ENCODE measurements at places on chromosomes 1 and 21.
A peak's percentile ranks its signal among the peaks of the same experiment; 100 is the strongest.

GRCh38 chr21:30271156-30271555 is 11.6 kb downstream of the KRTAP24-1 start:
- no peak for DNase-seq

DNA sequence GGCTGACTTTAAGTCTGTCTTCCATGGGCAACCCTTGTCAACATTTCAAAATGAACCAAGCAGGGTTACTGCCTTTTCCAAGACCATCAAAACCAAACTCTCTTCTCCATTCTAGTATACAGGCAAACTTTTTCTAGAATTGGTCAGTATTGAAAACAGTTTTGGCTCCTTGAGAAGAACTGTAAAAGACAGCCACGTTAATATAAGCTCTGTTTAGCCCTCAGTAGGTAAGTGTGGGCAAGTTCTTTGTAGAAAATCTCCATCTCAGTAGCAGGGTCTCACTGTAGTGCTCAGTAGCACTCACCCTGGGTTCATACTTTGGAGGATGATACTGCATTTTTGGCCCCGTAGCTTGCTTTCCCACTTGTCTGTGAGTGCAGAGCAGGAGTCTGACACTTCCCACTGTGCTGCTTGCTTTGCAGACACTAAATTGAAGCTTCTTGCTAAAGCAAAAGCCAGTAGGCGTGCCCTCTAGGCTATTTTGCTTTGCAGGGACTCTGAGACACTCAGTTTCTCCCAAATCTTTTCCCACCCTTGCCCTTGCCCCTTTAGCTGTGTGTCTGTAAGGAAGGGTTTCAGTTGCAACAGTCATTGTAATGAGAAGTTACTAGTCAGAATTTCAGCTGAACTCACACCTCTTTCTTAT is 34.3 kb upstream of the CACYBP start:
- DNase-seq: no peak

- DNase-seq: no peak
Observed at GRCh38 chr1:45205011-45205909, 1.1 kb downstream of the ZSWIM5 start.

DNA sequence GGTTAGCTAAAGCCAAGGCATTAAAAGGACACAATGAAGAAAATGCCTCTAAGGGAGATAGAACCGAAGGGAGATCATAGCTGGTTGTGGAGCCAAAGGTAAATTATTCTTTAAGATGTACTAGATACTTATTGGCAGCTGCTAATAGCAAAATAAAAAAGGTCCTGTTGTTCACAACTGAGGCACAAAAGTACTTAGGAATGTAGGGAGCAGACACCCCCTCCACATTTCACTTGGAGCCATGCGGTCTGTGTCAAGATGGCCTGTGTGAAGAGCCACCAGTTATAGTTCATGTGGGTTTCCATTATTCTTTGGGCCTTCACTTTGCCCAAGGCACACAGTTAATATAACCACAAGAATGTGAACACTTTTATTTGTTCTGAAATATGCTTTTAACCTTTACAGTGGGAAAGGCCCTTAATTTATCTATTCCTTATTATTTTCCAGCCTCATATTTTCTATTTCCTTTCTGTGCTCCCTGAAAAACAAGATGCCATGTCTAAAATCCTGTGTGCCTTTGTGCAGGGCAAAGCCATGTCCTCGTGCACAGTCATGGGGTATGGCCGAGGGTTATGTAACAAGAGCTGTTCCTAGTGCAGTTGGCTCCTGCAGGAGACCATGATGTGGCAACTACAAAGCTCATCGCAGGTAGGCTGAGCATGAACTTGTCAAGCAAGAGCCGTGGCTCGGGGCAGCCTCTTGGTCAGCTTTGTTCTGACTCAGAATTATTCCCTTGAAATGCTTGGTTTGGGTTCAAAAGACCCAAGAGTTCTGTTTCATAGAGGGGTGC is 16.2 kb upstream of the WDR26 start:
- no peak for DNase-seq

DNA sequence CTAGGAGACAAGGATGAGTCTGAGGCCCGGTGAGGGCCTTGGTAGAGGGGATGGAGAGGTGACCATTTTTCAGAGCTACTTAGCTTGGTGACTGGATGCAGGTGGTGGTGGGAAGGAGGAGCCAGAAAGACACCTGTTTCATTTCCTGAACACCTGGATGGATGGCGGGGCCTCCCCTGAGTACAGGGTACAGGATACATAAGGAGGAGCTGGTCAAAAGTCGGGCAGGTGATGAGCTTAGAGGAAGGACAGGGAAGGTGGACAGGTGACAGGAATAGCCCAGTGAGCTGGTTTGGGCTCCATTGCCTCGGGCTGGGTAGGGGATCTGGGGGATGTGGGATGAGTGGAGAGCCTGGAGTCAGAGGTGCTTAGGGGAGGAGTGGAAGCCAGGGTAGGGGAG is 6.3 kb downstream of the FAAH start:
- no peak for DNase-seq

GRCh38 chr1:101309334-101310311 is 72.8 kb downstream of the S1PR1 start:
- peak; percentile 48 for DNase-seq

DNA sequence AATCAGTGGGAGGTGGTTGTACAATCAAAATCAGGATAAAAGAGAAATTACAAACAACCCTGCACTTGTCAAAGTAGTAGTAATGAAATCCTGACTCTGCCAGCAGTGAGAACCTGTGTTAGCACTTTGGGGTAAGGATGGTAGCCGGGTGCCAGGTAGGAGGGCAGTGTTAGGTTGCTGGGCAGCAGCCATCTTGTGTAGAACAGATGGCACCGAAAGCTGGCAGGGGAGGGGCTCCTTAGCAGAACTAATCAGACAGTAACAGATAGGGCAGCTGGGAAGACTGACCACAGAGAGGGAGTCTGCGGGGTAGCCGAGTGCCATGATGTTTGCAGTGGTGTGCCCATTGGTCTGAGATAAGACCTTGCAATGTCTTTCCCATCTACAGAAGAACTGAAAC is 137.3 kb downstream of the SDCCAG8 start:
- DNase-seq: no peak

DNA sequence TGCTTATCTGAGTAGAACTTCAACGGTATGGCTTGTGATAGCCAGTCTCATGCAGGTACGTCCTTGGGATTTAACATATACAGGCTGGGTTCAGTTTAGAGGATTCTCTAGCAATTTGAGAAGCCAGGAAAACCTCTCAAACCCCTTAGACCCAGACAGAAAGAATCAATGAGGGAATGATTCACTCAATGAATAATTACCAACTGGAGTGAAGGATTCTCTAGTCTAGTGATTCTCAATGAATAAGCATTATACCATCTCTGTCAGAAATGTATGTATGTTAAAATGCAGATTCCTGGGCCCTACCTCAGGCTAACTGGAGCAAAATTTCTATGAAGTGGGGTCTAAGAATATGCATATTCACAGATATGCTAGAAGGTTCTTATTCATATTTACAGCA is 54.5 kb upstream of the APP start:
- no peak for DNase-seq

GRCh38 chr1:112317140-112317539 is 78.9 kb upstream of the CTTNBP2NL start:
- DNase-seq: no peak

- DNase-seq: no peak
Observed at GRCh38 chr1:232508130-232508701, 121.7 kb downstream of the SIPA1L2 start.

GRCh38 chr1:234544087-234544579 is 65.2 kb upstream of the TARBP1 start:
- DNase-seq: no peak

DNA sequence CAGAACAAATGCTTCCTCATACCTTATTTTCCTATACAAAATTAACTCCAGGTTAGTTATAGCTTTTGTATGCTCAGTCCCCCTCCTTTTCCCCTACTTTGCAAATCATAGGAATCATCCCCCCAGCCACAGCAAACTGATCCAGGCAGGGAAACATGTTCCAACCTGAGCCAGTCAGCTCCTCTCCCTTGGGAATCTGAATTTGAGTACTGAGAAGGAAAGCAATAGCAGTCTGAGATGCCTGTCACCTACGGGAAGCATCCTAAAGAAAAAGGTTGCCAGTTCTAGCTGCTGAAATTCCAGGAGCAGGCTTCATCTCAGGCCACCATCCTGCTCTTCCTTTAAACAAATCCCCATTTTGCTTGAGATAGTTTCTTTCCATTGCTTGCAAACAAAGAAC is 6.9 kb downstream of the ADSS2 start:
- DNase-seq: no peak

DNA sequence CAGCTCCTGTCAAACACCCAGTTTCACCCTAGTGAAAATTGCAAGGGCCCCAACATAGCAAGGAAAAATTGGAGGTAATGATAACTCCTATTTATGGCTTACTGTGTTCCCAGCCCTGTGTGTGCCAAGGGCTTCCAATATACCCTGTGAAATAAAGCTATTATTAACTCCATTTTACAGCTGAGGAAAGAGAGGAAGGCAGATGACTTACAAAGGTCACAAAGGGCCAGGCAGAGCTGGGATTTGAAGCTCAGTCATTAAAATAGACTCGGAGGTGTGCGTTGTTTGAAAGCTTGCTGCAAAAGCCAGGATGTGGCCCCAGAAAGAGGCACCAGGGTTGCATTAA is 20.2 kb upstream of the SDC3 start:
- DNase-seq: no peak

- DNase-seq: no peak
Observed at GRCh38 chr1:15188678-15189077, 35.1 kb downstream of the TMEM51 start.

- no peak for DNase-seq
Observed at GRCh38 chr1:61007534-61008364, 74.6 kb upstream of the NFIA start.

DNA sequence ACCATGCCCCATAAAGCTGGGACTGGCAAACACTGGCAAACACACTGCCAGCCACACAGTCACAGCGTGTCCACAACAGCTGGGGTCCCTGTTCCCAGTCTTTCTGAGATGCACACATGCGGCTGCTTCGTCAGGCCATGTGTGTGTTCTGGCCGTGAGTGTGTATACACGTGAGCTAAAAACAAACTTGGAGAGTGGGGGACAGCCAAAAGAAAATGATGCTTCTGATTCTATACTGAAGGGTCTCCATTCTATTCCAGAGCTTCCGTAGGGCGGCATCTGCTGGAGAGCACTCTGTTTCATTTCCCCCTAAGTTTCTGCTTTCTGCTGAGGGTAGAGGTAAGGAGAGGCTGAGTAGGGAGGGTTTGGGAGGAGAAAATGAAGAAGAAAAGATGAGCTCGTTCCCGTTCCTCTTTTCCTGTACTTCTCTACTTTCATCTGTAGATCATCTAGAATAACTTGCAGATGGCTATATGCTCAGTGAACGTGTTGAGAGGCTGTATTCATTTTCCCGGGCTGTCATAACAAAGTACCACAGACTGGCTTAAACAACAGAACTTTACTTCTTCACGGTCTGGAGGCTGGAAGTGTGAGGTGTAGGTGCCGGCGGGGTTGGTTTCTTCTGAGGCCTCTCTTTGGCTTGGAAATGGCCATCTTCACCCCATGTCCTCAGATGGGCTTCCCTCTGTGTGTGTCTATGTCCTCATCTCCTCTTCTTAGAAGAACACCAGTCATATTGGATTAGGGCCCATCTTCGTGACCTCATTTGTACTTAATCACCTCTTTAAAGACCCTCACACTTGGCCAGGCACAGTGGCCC is 151.6 kb downstream of the TOMM20 start:
- DNase-seq: no peak

GRCh38 chr1:217048104-217048707 is 325.0 kb upstream of the ESRRG start:
- no peak for DNase-seq

DNA sequence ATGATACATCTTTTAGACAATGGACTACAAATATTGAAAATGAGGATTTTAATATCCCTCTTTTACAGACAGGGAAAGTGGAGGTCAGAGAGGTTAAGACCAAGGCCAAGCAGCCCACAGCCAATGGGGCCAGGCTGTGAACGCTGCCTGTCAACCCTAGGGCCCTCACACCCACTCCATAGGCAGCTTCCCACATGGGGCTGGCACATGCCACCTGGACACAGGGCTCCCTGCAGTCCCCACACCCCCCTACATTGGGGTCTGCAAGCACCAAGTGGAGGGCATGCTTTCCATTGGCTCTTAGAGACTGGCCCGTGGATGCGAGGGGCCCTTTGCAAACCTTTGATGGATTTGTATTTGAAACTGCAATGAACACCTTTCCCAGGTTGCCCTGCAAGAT is 348.5 kb upstream of the VAMP3 start:
- no peak for DNase-seq

GRCh38 chr21:36145259-36145658 is 10.4 kb downstream of the CBR3 start:
- DNase-seq: no peak

DNA sequence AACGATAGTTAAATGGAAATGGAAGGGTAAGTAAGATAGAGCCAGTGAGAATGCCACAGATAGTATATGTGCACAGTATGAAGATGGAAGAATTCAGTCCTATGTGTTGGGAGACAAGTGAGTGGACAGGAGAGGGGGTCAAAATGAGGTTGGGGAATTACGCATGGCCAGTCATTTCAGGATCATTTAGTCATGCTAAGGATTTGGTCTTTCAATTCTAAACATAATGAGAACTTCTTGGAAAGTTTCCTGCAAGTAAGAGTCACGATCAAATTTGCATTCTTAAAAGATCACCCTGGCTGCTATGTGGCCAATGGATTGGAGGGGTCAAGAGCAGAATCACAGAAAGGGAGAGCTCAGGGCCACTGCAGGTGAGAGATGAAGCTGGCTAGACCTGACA is 64.0 kb upstream of the KCNK2 start:
- no peak for DNase-seq

- DNase-seq: no peak
Observed at GRCh38 chr1:9776685-9777084, 47.1 kb downstream of the CLSTN1 start.

- DNase-seq: no peak
Observed at GRCh38 chr1:65198096-65198495, 50.1 kb downstream of the AK4 start.

GRCh38 chr1:11134251-11134897 is 34.7 kb upstream of the EXOSC10 start:
- no peak for DNase-seq

GRCh38 chr21:14675774-14676530 is 129.8 kb upstream of the SAMSN1 start:
- no peak for DNase-seq

Data from activated CD4-positive, CD25-positive, alpha-beta regulatory T cell (primary cell).